ENCODE measurements at places on chromosomes 2 and 18.

DNA sequence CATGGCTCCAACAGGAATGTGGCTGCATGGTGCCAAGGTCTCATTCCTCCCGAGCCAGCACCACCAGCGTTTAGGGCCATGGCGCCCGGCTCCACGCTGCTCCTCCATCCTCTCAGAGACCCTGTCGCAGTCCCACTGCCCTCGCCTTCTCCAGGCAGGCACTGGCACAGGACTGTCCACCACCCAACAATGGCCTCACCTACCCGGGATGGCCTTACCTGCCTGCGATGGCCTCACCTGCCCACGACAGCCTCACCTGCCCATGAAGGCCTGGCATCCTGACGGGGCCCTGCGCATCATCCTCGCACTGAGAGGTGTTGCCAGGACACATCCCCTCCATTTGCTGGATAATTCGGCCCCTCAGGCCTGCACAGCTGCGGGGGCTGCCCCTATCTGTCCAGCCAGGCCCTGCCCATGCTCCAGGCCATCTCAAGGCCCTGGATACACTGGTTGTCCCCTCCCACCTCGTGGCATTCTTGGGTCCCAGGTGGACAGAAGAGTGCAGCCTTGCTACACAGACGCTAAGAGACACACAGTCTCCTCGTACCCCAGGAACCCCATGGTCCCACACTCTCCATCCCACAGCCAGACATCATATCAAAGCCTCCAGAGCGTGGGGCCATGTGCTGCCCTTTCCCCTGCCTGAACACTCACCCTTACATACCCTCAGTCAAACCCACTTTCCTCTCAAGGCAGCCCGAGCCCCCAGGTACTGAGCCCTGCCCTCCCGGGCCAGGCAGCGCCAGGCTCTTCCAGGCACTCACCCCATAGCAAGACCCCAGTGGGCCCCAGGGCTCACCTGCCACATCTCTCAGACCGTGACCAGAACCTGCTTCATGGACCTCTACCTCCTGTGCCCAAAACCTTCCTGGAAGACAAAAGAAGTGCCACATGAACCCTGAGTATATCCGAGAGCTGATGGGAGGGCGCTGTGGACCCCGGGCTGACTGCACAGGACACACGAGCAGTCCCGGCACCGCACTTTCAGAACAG is 268.6 kb downstream of the EIPR1 start:
- no peak for DNase-seq

DNA sequence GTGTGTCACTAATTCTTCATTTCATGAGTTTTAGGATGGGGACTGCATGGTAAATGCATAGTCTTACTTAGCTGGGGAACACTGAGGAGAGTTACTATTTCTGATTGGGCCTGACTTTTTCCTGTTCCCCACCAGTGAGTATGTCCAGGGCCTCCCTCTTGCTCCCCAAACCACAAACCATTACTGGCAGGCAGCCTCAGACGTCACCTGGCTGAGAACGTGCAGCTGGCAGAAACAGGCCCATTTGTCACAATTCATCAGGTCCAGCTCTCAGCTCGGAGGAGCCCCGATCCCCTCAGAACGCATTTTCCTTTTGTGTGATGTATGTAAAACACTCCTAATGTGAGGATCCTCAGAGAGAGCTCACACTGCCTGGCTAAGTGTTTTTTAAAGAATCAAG is 71.7 kb upstream of the SIX3 start:
- no peak for DNase-seq

DNA sequence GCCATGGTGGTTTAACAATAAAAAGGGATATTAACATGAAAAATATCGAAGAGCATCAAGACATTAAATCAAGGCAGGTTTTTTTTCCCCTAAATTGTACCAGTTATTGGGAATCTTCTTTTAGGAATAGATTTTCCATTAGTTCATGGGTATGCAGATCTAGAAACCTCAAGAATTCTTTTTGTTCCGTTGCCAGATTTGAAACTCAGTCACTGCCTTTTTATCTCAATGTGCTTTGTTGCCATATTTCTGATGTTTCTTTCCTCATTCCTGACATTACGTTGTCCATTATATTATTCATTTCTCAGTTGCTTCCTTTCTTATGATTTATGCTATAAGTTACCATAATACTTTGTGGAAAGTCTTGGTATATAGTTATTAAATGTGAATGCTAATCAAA is 162.2 kb downstream of the CD226 start:
- DNase-seq, result no peak

DNA sequence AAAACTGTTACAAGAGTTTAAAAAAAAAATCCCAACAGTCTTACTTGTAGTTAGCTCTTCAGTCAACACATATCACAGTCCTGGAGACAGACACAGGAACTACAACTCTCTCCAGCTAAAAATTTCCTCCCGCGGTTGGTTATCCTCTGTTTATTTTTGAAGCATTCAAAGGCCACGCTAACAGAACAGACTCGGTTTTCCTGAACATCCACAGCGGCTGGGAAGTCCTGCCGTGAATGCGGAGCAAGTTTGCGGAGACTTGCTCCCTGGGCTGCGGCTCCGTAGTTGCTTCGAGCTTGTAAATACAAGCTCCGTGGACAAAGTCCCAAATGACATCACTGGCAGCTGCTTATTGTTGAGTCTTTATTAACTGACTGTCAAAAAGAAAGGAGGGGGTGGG is at the start of gene NCKAP5:
TSS of gene NCKAP5 (minus strand) at position 292 of the 400 bp plus-strand sequence. CDS start 50,937 bp downstream, outside the sequence.
- DNase-seq, result no peak

DNA sequence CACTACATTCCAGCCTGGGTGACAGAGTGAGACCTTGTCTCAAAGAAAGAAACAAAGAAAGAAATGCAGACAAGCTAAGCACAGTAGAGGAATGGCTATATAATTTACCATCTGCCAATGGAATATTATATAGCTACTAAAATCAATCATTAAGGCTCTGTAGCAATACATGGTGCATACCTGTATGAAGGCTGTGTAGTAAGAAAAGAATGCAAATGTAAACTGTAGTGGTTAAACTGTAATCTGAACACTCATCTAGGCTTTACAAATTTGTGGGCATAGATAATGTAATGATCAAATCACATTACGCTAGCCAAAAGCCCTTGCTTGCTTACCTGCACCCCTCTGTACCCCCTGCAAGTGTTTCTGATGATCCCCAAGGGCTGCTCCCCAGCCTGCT is 230.9 kb downstream of the LTBP1 start:
- DNase-seq, result no peak

- no peak for DNase-seq
Measured at GRCh38 chr2:109637749-109638570, 23.8 kb downstream of the SOWAHC start.

GRCh38 chr18:58856881-58857280 is 7.8 kb upstream of the ZNF532 start:
- no peak for DNase-seq

GRCh38 chr2:28248511-28248910 is 144.1 kb upstream of the FOSL2 start:
- no peak for DNase-seq

DNA sequence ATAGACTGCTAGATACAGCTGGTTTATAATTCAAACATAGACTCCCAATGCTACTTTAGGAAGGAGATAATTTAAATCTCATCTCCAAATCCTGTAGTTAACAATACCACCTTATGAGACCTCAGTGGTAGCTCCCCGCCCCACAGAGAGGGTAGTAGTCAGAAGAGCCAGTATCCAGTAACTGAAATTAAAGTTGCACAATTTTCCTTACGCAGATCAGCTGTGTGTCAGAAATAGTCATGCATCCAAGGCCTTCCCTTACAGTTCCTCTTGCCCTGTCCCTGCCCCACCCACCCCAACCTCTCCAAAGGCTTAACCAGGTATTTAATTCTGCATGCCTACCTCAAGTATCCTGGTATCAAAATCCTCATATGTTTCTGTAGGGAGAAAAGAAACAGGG is 15.5 kb downstream of the MRPS5 start:
- DNase-seq, result no peak

GRCh38 chr18:70195852-70196434 is 9.5 kb downstream of the RTTN start:
- peak; percentile 39 for DNase-seq

DNA sequence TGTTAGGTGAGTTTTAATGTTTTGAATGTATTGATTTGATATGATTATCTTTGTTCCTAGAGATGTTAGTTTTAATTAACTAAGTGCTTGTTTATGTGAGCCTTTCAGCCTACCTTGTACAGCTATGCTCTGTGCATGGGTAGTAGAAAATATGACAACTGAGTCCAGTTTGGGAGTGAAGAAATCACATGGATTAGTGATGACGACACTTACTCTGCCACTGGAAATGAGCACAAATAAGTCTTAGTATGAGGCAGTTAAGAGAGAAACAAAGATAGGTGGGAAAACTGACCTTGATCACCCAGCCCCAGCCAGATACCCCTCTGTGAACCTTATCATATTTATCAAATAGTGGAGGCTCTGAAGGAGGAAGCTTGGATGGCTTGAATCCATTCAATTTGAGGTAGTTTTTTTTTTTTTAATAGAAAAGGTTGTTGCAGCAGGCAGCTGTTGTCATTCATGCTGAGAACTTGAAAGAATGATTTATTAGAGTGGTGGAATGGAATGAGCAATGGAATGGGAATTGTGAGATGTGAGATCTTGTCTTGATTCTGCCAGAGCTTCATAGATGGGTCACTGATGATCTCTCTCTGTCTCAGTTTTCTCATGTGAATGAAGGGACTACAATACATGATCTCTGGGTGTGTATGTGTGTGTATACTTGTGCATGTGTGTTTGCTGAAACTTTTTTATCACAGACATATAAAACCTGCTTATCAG is 96.4 kb downstream of the MAP3K20 start:
- DNase-seq, result no peak

DNA sequence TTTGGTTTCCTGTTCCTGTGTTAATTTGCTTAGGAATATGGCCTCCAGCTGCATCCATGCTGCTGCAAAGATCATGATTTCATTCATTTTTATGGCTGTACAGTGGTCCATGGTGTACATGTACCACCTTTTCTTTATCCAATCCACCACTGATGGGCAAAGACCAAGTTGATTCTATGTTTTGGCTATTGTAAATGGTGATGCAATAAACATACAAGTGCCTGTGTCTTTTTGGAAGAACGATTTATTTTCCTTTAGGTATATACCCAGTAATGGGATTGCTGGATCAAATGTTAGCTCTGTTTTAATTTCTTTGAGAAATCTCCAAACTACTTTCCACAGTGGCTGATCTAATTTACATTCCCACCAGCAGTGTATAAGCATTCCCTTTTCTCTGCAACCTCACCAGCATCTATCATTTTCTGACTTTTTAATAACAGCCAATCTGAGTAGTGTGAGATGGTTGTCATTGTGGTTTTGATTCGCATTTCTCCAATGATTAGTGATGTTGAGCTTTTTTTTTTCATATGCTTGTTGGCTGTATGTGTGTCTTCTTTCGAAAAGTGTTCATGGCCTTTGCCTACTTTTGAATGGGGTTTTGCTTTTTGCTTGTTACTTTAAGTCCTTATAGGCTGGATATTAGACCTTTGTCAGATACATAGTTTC is 19.4 kb downstream of the EXOC6B start:
- no peak for DNase-seq

DNA sequence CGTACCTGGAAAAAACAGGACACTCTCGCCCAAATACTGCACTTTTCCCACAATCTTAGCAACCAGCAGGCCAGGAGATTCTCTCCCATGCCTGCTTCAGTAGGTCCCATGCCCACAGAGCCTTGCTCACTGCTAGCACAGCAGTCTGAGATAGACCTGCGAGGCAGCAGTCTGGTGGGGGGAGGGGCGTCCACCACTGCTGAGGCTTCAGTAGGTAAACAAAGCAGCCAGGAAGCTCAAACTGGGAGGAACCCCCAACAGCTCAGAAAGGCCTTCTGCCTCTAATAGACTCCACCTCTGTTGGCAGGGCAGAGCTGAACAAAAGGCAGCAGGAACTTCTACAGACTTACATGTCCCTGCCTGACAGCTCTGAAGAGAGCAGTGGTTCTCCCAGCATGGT is 1202.8 kb upstream of the ACVR2A start:
- DNase-seq, result no peak

- no peak for DNase-seq
Measured at GRCh38 chr2:204416236-204416635, 129.0 kb upstream of the PARD3B start.

DNA sequence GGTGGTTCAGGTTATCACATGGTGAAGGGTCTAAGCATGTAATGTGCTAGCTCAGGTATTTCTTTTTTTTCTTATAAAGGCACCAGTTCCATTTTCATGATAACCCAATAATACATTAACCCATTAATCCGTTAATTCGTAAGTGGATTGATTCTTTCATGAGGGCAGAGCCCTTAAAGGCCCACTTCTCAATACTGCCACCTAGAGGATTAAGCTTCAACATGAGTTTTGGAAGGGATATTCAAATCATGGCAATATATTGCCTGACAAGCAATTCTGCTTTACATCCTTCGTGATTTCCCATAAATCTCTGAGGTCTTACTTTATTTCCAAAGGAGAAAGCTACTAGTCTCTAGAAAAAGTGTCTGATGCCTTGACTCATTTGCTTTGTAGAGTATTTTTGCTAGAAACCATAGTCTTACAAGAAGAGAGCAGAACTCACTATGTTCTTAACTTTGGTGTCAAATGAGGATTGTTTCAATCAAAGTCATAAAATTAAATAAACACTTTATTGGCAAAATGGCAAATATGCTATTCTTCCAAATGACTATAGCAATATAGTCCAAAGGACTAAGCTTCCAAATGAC is 271.3 kb downstream of the KCNS3 start:
- peak; percentile 10 for DNase-seq

DNA sequence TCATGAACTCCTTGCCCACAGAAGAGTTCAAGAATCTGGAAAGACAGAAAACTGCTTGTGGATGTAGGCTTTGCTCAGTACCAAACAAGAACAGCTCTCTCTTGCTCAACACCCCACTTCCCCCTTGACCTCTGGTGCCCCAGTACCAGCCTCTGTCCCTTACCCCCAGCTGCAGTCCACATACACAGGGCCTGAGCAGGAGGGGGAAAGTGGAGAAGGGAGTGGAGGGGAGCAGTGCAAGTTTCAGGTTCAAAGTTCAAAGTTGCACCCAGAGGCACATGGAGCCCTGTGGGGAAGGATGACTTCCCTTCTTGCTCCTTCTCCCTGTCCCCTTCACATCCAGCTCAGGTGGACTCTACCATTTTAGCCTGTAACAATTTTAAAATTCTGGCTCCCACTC is 61.1 kb upstream of the LPIN2 start:
- no peak for DNase-seq

- no peak for DNase-seq
Measured at GRCh38 chr2:236171181-236171679, 3.0 kb upstream of the GBX2 start.

- no peak for DNase-seq
Measured at GRCh38 chr2:38672445-38673391, 6.8 kb downstream of the GALM start.

- peak; percentile 59 for DNase-seq
Measured at GRCh38 chr18:56645415-56646016, 5.6 kb upstream of the WDR7 start.

- no peak for DNase-seq
Measured at GRCh38 chr2:143877876-143878530, 641.9 kb downstream of the ZEB2 start.

- peak; percentile 22 for DNase-seq
Measured at GRCh38 chr2:157625296-157625695, 3.4 kb downstream of the ACVR1C start.

GRCh38 chr2:64804651-64805050 is 150.9 kb upstream of the SERTAD2 start:
- no peak for DNase-seq

Data from CD4-positive, alpha-beta T cell treated with Interleukin-2 at 100 ng/mL for 4 hours (primary cell).